GM23248 (cell line): ENCODE measurements at places on chromosomes 3 and 15. TPM values are rescaled to one million over a fixed set of nuclear protein-coding genes. Genes with fewer than 3 reads are reported as not detected.

TTLL13 gene
- not detected in 2 replicates for total RNA-seq

LRRC34 gene
- 3.4 and 9.4 TPM in 2 replicates for total RNA-seq

DNA sequence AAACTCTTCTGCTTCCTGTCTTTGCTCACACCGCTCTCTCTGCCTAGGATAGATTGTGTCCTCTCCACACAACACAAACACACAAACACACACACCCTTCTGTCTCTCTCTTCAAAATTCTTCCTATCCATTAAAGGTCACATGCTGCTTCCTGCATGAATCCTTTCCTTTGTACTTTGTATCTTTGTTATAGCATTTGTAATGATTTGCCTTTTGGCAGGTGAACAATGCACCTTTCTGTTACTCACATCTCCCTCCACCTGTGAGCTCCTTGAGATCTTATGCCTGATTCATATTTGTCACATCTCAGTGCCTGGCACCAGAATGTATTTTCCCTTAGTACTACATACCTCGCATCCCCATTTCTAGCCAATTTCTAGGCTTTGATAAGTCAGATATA, 251.4 kb upstream of the UMPS start:
- no peak for DNase-seq

GRCh38 chr3:45765958-45766357, 30.4 kb downstream of the SLC6A20 start:
- no peak for DNase-seq
